ENCODE measurements at places on chromosomes 4 and X.

DNA sequence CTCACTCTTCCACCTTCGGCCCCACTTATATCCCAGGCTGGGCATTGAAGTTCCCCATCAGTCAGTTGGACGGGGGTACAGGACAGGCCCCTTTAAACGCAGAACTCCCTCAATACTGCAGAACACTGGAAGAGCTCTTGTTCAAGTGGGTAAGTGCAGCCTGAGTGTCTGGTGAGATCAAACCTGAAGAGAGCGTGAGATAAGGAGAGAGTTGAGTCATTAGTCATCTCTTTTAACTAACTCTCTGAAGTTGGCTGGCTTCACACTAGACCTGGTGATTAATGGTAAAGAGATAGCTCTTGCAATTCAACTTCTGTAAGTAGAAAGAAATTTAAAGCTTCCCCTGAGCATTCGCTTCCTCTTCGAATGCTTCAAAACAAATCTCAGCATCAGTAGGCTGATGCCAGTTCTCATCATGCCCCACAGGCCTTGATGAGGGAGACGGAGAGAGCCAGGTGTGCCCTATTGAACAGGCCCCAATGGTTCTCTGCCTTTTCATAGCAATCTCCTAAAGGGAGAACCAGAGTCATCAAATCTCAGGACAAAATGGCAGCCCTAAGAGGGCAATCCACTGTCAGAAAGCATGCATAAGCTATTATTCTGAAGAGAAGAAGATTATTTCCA lies 41.0 kb upstream of the JADE1 start:
- no peak for DNase-seq

GRCh38 chrX:140762061-140762460 lies 52.5 kb downstream of the LINC00632 start:
- DNase-seq, result no peak

DNA sequence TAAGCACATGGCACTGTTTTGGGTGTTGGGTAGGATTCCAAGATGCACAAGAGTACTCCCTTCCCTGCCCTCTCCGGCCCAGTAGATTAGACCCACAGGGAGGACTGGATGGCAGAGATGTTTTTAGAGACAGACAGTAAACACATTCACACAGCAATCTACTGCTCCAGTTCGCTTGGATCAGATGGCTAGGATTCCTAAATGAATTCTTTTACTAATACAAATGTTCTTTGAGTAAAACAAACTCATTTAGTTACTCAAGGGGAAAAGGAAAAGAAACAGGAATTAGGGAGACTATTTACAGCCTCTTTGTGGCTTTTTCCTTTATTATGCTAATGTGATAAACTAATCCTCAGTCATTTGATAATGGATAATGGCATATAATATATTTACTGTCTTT lies 5.9 kb downstream of the SNX25 start:
- DNase-seq, result no peak

DNA sequence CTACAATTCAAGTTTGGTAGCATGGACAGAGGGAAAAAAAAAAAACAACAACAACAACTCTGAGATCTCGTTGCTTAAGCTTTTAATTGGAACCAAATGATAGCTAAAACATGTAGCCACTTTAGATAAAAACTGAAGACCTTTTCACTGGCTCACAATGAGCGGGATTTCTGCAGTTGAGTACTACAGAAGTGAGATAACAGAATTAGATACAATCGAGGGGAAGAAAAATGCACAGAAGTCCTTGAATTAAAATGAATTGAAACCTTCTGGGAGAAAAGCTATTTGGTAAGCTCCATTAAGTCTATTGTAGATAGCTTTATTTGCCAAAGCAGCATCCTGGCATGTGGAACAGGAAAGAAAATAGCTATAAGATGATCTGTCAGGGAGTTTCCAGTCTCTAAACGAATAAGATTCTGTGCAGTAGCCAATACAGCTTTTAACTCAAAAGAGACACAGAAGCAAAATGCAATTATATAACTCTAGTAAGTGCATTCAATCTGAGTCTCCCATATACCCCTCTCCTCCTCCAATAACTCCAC lies 248.5 kb downstream of the ENOX2 start:
- no peak for DNase-seq

- DNase-seq, result no peak
Observed at GRCh38 chr4:185204238-185204910, 574 bp upstream of the CFAP97 start.

GRCh38 chr4:108272986-108273385 lies 104.3 kb upstream of the LEF1 start:
- no peak for DNase-seq

- no peak for DNase-seq
Observed at GRCh38 chrX:24023972-24024669, 2.9 kb downstream of the KLHL15 start.

DNA sequence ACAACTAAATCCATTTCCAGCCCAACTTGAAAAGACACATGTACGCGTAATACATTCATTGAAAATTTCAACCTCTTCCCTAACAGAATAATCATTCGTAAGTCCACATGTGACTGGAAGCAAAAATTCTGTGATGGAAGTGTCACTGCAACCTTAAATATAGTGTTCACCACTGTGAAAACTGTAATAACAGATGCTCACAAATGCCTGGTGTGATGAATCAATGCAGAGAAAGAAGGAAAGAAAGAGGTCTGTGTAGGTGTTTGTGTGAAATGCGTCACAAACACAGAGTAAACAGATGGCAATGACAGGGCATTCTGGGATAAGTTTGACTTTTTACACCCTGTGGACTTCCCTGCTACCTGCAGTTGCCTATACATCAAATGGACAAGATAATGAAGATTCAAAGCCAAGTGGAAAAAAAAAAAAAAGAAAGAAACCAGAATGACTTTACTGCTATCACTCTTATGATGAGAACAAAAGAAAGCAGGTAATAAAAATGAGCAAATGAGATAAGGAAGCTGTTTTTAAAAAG lies 123.3 kb downstream of the EPHA5 start:
- no peak for DNase-seq

DNA sequence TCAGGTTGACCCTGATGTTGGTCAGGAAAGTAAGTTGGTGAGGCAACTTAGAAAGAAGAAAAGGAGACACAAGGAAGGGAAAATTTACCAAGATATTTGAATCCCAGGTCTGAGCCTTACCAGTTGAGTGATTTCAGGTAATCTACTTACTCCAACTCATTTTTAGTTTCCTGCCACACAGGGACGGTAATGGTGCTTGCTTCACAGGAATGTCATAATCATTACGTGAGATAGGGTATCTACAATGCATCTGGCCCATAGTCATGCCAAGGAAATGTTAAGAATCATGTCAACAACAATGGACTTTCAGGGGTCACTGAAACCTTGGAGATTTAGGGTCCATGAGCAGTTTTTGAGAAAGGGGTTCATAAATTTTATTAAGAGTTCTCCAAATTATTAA lies 195.4 kb upstream of the HHIP start:
- DNase-seq, result no peak

GRCh38 chr4:143351774-143352451 lies 15.2 kb downstream of the GAB1 start:
- no peak for DNase-seq

- DNase-seq, result no peak
Observed at GRCh38 chr4:161936625-161937550, 226.9 kb downstream of the FSTL5 start.

DNA sequence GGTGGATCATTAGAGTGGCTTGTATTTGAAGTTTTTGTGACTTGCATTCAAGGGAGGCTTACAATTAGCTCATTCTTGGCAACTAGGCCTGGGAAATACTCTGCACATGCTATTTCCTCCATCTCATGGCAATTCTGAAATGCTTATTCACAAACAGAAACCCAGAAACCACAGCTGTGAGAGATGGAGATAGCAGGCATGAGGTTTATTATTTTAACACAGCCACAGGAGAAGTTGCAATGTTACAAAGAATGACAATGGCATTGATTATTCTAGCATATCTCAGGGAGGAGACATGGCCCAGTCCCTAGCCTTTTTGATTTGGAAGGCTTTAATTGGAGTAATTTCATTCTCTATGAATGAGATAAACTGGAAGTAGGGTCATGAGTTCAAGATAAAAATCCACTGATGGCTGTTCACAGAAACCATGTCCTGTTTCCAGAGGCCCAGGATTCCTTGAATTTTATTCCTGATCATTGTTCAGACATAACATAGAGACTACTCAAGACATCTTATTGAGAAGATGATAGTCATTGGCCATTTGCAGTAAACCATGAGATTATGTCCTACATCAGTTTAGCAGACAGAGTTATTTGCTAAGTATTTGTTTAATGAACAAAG lies 123.9 kb downstream of the MID1 start:
- DNase-seq, result no peak

GRCh38 chr4:76306882-76307659 lies 538 bp downstream of the STBD1 start:
- DNase-seq, result peak; percentile 90

DNA sequence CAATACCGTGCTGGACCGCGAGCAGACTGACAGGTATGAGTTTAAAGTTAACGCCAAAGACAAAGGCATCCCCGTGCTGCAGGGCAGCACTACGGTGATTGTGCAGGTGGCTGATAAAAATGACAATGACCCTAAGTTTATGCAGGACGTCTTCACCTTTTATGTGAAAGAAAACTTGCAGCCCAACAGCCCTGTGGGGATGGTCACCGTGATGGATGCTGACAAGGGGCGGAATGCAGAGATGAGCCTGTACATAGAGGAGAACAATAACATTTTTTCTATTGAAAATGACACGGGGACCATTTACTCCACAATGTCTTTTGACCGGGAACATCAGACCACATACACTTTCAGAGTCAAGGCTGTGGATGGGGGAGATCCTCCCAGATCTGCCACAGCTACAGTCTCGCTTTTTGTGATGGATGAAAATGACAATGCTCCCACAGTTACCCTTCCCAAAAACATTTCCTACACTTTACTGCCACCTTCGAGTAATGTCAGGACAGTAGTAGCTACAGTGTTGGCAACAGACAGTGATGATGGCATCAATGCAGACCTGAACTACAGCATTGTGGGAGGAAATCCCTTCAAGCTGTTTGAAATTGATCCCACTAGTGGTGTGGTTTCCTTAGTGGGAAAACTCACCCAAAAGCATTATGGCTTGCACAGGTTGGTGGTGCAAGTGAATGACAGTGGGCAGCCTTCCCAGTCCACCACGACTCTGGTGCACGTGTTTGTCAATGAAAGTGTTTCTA lies 3.2 kb downstream of the PCDH7 start:
- DNase-seq, result no peak

DNA sequence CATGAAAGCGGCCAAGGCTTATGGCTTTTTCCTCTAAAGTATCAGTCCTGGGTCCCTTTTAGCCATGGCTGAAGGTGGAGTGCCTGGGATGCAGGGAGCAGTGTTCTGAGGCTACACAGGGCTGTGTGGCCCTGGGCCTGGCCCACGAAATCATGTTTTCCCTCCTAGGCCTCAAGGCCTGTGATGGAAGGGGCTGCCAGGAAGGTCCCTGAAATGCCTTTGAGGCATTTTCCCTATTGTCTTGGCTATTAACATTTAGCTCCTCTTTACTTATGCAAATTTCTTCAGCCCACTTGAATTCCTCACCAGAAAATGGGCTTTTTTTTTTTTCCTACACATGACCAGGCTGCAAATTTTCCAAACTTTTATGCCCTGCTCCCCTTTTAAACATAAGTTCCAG lies 657.0 kb downstream of the DACH2 start:
- no peak for DNase-seq

- no peak for DNase-seq
Observed at GRCh38 chr4:81688085-81688484, 216.4 kb upstream of the RASGEF1B start.

GRCh38 chr4:38682336-38682735 lies 18.3 kb downstream of the KLF3 start:
- DNase-seq, result no peak

DNA sequence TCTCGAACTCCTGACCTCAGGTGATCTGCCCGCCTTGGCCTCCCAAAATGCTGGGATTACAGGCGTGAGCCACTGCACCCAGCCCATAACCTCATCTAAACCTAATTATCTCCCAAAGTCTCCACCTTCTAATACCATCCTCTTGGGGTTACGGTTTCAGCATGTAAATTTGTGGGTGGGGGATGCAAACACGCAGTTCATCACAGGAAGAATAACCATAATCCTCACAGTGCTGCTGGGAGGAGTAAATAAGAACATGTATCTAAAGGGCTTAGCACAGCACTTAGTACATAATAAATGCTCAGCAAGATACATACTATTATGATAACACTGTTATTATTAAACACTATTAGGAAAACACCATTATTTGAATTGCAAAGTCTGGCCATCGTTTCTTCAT lies 116.4 kb downstream of the CORIN start:
- no peak for DNase-seq

GRCh38 chrX:47651043-47651905 lies 911 bp upstream of the ELK1 start:
- no peak for DNase-seq

- no peak for DNase-seq
Observed at GRCh38 chr4:141410839-141411238, 190.1 kb downstream of the ZNF330 start.
